T follicular helper cell (primary cell): ENCODE measurements at places on chromosomes 13 and 19.

GRCh38 chr13:110272227-110272626 lies 34.7 kb downstream of the COL4A1 start:
- DNase-seq: no peak

DNA sequence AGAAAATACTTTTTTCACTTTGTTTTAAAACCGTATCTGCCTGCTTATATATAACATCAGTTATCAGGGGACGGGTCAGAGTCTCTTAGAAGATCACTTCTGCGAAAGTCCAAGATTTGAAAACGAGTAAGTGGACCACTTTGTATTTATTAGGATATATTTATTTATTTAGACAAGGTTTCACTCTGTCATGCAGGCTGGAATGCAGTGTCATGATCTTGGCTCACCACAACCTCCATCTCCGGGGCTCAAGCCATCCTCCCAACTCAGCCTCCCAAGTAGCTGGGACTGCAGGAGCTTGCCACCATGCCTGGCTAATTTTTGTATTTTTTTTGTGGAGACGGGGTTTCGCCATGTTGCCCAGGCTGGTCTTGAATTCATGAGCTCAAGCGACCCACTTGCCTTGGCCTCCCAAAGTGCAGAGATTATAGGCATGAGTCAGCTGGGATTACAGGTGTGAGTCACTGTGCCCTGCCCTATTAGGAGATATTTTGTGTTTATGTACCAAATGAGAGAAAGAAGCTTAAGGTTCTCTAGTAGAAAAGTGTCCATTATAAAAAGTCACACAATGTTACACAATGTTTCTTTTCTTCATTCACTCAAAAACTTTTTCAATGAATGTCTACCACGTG lies 39.5 kb downstream of the RASL11A start:
- DNase-seq: no peak

DNA sequence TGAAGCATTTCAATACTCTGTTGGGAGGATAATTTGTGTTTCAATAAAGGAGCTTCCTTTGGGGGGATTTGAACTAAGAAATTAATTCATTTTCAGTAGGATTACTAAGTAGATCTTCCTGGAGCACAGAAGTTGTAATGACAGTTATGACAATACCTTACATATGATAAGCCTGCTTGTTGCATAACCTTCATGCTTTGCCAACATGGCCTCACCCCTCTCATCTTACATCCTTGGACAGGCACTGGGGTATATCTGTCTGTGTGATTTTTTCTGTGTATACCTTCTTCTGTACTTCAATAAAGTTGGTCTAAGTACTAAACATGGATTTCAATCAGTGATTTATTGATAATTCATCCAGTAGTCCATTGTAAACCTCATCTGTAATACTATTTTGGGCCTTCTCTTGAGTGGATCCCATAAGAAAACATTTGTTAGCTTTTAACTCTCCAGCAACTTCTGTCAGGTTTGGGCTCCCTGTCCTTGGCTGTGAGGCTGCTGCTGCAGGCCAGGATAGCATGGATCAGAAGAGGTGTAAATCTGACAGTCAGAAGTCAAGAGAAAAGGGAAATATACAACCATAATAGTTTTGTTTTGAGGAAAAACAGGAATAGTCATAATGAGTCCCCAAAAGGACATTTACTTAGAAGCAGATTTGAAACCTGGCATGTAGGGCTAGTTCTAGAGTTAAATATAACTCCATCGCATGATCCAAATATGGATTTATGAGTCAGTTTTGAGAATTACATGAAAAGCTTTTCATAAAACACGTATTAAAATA lies 422.2 kb downstream of the KLF5 start:
- DNase-seq: no peak

GRCh38 chr13:95216182-95216581 lies 85.1 kb downstream of the ABCC4 start:
- no peak for DNase-seq

DNA sequence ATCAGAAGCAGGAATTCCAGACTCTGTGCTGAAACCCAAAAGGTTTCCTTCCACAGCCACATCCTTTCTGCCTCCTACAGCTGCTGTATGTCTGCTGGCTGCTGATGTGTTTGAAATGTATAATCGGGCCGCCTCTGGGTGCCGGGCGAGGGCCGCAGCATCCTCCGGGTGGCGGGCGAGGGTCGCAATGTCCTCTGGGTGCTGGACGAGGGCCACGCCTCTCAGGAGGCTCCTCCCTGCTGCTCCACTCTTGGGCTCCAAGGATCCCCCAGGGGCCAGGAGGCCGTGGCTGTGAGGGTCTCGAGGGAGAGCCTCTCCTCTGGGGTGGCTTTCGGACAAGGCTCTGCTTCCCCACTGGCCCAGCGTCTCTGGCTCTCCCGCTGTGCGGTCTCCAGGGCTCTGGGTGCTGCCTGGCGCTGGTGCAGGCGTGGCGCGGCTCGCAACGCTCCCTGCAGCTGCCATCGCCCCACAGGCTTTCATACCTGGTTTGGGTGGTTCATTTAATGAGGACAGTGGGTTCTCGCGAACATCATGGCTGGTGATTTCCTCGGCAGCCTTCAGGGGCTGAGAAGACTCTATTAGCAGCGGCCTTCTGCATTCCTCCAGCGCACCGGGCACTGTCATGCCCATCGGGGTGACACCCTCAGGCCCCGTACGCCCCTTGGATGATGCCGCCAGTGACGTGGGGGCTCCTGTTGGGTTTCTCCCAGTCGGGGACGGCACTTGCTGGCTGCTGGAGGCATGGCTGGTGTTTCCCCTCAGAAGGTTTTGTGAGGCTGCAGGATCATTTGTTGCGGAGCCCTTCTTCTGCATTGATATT lies 41.8 kb upstream of the GRTP1 start:
- no peak for DNase-seq

- DNase-seq: no peak
Measured at GRCh38 chr13:41199526-41199925, 5.2 kb upstream of the KBTBD7 start.

- DNase-seq: peak; percentile 23
Measured at GRCh38 chr19:34430738-34431625, 2.8 kb downstream of the UBA2 start.

GRCh38 chr19:29804493-29804892 lies 7.3 kb upstream of the CCNE1 start:
- DNase-seq: no peak

DNA sequence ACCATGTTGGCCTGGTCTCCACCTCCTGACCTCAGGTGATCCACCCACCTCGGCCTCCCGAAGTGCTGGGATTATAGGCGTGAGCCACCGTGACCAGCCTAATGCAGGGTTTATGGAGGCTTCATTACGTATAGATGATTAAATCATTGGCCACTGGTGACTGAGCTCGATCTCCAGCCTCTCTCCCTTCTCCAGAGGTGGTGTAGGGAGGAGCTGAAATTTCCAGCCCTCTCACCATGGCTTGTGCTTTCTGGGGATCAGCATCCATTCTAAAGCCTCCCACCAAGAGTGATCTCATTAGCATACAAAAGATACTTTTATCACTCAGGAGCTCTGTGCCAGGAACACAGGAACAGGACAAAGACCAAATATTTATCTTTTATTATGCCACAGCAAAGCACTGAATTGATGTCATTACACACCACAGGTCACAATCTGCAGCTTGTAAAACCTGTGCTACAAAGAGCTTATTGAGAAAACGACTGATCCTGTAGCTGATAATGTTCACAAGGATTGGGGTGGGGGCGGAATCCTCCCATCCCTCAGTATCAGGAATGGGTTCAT lies 32.4 kb downstream of the RHPN2 start:
- no peak for DNase-seq

DNA sequence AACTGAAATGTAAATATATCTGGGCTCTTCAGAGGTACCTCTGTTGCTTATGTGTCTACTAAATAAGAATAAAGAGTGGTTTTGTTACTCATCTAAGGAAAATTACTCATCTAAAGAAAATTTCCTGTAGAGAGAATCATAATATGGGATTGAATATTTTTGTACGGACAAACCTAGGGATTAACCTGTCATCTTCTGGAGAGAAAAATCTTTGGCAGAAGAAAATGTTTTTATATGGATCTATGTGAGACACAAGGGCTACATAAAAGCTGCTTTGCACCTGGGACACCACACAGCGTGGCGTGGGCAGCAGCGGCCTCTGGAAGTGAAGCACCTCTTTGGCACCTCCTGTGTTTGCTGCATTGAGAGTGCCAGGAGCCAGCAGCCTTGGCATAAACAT lies 242.9 kb upstream of the DACH1 start:
- no peak for DNase-seq

DNA sequence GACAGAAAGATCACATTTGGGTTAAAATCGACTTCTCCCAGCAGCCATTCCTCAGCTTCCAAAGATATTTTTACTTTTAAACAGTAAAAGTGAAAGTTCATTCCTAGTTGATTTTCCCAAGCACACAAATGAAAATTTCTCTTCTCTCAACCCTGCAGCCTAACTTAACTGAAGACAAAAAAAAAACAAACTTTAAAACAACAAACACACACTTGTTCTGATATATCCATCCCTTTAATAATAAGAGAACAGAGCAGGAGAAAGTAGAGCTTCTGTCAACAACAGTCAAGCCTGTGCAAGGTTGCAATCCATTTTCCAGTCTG lies 72.9 kb downstream of the STK24 start:
- no peak for DNase-seq

- no peak for DNase-seq
Measured at GRCh38 chr13:79283742-79284141, 122.3 kb downstream of the RBM26 start.

GRCh38 chr13:36536546-36536945 lies 104.3 kb downstream of the CCNA1 start:
- DNase-seq: no peak

- DNase-seq: no peak
Measured at GRCh38 chr19:5627395-5627904, 4.6 kb downstream of the SAFB start.

- no peak for DNase-seq
Measured at GRCh38 chr19:27776020-27776419, 1436.9 kb downstream of the UQCRFS1 start.

DNA sequence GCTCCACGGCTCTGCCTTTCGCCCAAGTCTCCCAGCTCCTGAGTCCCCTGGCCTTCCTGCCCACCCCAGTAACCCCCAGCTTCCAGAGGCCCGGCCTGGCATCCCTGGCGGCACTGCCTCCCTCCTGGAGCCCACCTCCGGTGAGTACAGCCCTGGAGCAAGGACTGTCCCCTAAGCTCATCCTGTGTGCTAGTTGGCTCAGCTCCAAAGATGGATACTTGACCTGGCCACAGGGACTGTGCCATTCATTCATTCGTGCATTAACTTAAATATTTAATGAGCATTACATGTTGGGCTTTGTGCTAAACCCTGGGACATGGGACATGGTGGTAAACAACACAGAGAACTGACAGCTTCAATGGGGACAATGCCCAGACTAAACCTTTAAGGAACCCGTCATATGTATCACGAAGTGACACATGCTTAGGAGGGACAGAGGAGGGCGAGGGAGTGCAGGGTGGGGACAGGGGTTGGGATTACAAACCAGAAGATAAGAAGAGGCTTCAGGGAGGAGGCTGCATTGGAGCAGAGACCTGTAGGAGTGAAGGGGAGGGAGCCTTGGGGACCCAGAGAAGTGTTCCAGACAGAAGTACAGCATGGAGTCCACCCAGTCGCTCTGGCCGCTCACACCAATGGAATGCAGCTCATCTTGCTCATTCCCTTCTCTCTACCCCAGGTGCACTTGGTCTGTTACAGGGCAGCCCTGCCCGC lies 6.9 kb upstream of the OVOL3 start:
- no peak for DNase-seq

DNA sequence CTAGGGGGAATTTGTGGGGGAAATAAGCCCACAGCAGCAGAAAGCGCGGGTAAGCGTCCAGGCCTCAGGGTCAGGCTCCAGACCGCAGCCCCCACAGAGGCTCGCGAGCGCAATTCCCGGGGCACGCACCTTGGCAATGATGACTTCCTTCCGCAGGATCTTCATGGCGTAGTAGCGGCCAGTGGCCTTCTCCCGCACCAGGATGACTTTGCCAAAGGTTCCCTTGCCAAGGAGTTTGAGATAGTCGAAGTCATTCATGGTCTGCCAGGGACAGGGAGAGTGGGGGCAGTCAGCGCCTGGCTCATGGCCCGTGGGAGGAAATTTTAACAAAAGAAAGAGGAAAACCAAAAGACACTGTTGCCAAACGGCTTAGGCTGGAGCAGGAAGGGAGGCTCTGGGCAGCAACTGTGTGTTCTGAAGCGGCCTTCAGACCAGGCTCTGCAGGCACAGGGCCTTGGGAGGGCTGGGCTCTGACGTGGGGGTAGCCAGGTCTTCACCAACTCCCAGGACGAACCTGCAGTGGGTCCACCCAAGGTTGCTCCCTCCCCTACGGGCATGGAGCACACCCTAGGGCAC lies 15.4 kb upstream of the CCNP start:
- no peak for DNase-seq

DNA sequence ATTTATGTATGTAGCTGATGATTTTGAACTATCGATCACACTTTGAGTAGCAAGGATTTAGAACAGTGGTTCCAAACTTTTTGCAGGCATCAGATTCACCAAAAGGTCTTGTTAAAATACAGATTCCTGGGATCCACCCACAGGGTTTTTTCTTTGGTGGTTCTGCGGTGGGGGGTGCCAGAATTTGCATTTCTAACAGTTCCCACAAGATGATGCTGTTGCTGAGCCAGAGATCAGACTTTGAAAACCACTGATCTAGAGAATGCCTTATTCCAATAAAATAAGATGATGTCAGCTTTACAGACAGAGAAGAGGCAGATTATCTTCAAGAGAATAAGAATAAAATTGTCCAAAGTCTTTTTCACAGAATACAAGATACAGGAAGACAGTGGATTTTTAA lies 80.9 kb upstream of the SHISA2 start:
- DNase-seq: no peak

DNA sequence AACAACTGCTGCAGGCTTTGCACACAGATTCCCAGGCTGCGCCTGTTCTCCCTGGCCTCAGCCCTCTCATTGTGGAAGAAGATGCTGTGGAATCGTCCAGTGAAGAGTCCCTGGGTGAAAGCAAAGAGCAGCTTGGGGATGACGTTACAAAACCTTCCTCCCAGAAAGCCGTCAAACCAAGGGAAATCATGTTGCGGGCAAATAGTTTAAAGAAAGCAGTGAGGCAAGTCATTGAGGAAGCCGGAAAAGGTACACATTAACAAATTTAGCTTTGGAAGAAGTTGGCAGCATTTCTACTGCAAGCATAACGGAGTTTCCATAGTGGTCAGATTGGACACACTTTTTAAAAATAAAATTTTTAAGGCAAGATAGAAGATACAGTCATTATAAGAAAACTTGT lies 82.9 kb upstream of the AKAP11 start:
- DNase-seq: no peak

- DNase-seq: no peak
Measured at GRCh38 chr13:93786846-93787489, 560.4 kb downstream of the GPC6 start.

GRCh38 chr19:14114854-14115253 lies 2.7 kb downstream of the PRKACA start:
- DNase-seq: peak; percentile 15

- DNase-seq: no peak
Measured at GRCh38 chr19:33403221-33403972, 29.9 kb downstream of the CEBPG start.

DNA sequence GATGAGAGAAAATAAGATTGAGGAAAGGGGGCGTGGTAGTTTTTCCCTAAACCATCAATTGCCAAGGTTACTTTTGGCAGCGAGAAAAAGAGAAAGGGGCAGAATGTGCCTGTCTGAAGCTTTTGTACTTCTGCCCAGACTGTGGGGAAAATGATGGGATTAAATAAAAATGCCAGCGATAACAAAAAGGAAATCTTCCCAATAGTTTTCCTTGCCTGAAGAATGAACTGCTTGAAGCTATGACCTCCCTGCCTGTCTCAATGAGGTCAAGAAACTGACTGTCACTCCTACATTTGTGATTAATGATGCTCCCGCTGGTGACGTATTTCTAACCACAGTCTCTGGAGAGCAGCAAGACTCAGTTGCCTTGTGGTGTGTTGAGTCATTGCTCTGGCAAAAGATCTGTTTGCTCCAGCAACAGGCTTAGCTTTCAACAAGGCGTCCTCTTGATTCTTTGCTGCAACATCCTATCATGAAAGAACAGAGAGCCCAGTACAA lies 1051.5 kb downstream of the DIAPH3 start:
- no peak for DNase-seq
